ENCODE measurements at places on chromosomes 4 and X.

- DNase-seq, result peak; percentile 48
These were observed 701 bp upstream of the BCOR start for GRCh38 chrX:40098264-40099054.

DNA sequence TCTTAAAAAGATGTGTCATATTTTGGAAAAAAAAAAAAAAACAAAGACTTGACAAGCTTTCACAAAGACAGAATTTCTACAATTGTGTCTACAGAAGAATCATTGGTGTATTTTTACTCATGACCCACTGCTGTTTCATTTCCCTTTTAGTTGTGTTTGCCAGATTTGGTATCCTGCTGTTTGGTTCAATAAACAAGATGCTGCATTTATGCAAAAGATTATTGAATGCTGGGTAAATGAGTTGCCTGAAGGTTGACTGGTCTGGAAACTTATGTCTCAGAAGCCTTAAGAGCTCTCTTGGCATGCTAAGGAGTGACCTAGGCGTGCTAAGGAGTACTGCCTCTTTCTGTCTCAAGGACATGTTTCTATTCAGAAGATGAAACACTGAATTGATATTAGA lies 64.9 kb upstream of the NPY2R start:
- no peak for DNase-seq

DNA sequence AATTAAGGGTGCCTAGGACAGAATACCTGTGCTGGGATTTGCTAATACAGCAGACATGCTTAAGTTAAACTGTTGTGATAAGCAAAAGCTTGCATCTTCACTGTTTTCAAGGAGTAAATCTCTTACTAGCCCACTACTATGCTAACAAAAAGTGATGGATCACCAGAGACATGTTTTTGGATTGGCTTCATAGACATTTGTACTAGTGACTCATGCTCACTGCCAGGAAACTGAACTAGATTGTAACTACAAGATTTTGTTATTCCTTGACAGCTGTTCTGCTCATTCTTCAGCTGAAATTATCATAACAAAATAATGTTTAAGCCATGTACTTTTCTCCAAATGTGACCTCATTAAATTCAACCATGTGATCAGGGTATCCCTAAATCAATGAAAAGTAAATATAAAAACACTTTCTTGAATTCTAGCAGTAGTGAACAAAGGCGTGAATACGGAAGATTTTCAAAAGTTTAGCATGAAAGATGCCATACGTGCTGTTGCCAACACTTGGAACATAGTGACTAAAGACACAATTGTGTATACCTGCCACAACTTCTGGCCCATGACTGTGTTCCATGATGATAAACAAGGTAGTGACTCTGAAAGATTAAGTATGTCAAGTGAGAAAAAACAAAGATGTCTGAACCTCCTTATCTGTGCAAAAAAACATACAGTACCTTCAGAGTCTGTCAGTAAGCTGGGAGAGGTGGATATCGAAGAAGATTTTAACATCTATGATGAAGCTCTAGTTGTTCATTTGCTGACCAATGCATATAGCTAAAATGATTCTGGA lies 154.0 kb downstream of the BTC start:
- no peak for DNase-seq

DNA sequence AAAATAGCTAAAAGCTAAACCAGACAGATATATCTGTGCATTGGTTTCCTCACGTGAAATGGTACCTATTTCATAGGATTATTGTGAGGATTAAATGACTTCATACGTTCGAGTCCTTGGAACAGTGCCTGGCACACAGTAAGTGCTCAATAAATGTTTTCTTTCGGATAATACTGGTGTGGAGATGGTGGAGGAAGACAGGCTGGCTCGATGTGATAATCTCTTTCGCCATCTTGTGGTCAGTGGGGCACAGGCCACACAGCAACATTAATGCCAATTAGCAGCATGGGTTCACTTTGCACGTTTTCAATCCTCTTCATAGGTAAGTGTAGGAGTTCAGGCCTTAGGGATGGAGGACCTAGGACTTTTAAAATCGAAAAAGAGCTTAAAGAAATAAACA lies 9.3 kb downstream of the PAGE4 start:
- peak; percentile 5 for DNase-seq

GRCh38 chrX:24646745-24647182 lies 383 bp downstream of the PCYT1B start:
- no peak for DNase-seq

DNA sequence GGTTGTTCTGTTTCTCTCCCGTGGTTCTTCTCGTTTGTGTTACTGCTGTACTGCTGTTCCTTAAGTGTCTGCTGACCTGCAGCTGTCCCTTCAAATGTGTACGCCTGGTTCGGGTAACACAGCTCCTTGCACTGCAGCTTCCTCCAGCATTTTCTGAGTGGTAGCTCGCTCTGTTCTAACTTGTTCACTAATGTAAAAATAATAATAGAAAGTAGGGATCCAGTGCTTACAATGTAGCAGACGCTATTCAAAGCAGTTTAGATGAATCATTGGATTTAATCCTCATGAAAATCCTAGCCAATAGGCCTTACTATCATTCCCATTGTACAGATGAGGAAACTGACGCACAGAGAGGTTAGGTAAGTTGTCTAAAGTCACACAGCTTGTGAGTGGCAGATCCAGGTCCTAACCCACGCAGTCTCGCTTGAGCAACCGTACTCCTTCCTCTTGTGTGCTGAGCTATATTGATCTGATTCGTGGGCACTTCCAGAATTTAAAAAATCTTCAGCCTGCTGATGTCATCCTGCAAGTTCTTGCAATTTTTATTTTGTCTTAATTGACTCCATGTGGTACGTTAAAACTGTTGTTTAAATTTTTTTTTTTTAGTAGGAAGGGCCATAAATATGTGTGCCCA lies 448.2 kb upstream of the FAT1 start:
- DNase-seq, result no peak

DNA sequence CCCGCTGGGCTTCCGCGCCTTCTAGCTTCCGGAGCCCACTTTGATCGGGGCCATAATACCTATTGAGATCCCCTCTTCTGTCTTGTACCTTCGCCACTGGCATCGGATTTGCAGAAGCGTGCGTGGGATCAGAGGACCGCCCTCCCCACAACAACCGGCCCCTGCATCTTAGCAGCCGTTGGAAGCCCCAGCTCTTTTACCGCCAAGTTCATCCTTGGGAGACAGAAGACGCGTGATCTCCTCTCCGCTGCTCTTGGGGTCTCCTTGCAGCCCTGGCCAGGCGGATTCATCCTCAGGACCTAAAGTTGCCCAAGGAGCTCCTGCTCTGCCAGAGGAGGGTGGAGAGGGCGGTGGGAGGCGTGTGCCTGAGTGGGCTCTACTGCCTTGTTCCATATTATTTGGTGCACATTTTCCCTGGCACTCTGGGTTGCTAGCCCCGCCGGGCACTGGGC lies 1.6 kb downstream of the SLIT2 start:
- no peak for DNase-seq

GRCh38 chr4:21454201-21454600 lies 494.4 kb downstream of the KCNIP4 start:
- no peak for DNase-seq

GRCh38 chr4:177699365-177700213 lies 257.4 kb upstream of the AGA start:
- no peak for DNase-seq

DNA sequence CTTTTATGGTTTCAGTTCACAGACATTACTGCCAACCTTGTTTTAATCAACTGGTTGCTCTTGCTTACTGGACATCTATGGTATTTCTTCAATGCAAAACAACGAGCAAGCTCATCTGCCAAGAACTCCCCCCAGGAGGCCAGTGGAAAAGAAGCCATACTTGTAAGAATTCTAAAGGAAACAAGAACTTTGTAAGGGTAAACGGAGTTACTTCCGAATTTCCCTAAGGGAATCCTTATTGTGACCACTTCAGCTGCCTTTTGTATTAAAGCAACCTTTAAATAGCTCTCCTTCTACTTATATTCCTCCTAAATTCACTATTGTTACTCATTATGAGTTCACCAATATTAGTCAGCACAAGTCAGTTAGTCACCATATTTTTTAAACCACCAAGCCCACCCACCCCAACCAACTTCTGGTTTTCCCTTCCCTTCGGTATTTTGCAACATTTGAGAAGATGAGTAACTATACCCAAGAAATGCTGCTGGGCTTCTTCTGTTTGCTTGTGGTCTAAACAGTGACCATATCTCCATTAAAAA lies 602.8 kb upstream of the DIPK2B start:
- peak; percentile 89 for DNase-seq

DNA sequence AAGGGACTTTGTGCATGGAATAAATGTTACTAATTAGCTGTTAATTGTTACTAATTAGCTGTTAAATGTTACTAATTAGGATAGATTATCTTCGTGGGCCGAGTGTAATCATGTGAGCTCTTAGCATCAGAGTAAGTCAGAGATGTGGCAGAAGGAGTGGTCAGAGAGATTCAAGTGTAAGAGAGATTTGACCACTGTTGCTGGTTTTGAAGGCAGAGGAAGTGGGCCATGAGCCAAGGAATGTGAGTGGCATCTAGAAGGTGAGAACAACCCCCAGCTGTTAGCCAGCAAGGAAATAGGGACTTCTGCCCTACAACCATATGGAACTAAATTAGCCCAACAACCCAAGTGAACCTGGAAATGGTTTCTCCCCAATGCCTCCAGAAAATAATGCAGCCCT lies 28.2 kb downstream of the ODAPH start:
- no peak for DNase-seq

DNA sequence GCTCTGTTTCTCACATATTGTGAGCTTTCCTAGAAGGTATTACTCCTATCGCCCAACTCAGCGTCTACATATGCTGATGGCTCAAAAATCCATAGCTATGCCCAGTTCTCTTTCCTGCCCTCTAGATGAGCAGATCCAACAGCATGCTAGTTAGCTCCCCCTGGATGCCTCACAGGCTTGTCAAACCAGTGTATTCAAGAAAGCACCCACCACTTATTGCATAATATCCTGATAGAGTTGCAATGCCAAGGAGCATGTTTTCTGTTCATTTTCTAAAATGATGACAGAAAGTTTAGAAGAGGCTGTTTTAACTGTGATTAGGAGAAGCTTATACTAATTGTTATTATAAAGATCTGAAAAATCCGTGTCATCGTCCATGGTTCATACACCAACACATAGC lies 1.9 kb upstream of the PACRGL start:
- peak; percentile 83 for DNase-seq

- DNase-seq, result no peak
These were observed 195.7 kb upstream of the CASK start for GRCh38 chrX:42119076-42119475.

- peak; percentile 94 for DNase-seq
These were observed 60.9 kb upstream of the LAS1L start for GRCh38 chrX:65595460-65595876.

DNA sequence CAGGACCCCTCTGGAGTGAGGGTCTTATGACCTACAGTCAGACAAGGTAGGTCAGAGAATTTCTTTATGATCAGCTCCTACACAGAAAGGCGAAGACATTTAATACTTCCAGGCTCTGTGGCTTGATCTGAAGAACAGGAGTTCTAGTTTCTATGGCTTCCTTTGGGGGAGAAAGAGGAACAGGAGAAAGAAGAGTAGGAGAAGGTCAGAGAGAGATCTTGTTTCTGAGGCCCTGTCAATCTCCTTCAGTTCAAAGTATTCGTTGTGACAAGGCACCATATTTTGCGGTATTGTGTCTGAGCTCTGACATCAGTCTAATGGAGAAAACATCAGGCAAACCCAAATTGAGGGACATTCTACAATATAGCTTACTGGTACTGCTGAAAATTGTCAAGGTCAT lies 16.7 kb downstream of the TMSB4X start:
- peak; percentile 64 for DNase-seq

DNA sequence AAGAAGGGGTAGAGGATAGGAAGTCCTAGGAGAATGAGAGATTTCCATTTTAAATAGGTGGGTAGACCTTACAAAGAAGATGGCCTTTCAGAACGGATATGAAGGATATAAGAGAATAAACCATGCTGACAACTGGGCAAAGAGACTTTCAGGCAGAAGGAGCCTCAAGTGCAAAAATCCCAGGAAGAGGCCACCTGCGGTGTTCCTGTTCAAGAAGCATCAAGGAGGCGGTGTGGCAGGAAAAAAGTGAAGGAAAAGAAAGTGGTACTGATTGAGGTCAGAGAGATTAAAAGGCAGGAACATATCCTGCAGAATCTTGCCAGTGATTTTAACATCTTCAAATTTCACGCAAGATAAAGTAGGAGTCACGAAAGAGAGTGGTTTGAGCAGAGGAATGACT lies 172.0 kb downstream of the FSTL5 start:
- DNase-seq, result no peak

- DNase-seq, result no peak
These were observed 52.9 kb upstream of the PAGE5 start for GRCh38 chrX:55167124-55167803.

DNA sequence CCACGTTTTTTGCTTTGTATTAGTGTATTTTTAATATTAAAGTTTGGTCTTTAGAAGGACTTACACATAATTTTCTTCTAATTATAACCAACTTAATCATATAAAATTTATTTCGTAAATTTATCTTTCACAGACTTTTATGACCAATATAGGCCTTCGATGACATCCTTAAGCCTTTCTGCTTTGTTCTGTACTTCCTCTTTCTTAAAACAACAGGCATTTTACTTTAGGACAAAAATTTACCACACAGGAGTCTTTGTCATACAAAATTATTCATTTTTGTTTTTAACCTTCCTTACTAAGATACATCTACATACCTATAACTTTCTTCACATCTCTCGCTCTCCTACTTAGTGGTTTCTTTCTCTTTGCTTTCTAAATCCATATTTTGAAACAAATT lies 56.3 kb downstream of the RGS12 start:
- DNase-seq, result peak; percentile 30

- DNase-seq, result peak; percentile 33
These were observed 24.2 kb upstream of the CSF2RA start for GRCh38 chrX:1244164-1245076.

DNA sequence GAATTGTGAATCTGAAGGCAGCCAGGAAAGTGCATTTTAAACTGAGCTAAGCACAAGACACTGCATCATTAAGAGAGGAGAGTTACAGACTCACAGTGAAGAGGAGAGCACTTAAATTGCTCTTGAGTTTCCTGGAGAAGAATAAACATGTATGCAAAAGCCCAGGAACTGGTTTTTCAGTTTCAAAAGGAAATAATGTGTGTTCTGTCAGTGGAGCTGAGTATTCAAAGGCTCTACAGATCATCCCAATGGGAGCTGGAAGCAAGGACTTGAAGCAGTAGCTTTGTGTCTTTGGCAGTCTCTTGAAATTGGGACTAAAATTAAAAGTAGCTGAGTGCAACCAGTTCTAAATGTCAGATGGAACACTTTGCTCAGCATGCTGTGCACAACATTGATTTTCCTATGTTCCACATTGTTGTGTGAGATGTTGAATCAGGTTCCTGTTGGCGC lies 147.5 kb upstream of the ANK2 start:
- no peak for DNase-seq

GRCh38 chr4:87560802-87561201 lies 31.6 kb upstream of the SPARCL1 start:
- no peak for DNase-seq

DNA sequence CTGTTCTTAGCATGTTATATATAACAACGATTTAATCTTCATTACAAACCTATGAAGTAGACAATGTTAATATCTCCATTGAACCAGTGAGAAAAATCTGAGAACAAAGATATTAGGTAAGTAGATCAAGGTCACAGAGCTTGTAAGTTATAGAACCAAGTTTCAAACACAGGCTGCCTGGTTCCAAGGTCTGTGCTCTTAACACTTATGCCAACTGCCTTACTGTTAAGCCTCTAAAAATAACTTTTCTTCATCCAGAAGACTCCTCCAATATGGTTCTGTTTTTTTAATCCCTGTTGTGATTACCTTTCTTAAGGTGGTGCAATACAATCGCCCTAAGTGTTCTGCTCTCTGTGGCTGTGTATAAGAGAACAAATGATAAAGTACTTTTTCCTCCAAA lies 282.0 kb upstream of the GRID2 start:
- no peak for DNase-seq

GRCh38 chr4:12852338-12853307 lies 631.5 kb downstream of the RAB28 start:
- peak; percentile 3 for DNase-seq

All from MV-4-11 (cell line).